ENCODE measurements at places on chromosomes 5 and 9.

DNA sequence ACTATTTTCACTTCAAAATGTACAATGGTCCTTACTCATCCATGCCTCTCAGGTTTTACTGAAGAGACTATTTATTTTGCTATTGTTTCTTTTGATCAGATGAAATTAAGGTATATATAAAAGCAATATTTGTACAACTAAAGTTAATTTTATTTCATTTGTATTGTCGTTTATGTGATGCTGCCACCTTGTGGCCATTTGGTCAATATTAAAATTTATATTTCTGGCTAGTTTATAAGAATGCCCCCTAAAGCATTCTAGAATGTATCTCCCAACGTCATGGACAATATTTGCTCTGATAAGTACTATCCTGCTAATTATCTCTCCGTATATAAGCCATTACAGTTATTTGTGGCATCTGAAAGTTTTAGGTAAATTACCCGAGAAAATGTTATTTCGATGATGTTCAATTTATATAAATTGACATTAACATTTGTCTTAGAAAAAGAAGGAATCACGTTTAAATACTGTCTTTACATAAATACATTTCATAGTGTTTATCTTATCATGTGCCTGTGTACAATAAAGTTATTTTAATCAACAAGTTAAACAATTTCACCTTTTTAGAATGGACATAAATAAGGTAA is 680.0 kb downstream of the TAF11L14 start:
- no peak for DNase-seq

GRCh38 chr9:4417578-4418325 is 72.5 kb upstream of the SLC1A1 start:
- DNase-seq, result no peak

DNA sequence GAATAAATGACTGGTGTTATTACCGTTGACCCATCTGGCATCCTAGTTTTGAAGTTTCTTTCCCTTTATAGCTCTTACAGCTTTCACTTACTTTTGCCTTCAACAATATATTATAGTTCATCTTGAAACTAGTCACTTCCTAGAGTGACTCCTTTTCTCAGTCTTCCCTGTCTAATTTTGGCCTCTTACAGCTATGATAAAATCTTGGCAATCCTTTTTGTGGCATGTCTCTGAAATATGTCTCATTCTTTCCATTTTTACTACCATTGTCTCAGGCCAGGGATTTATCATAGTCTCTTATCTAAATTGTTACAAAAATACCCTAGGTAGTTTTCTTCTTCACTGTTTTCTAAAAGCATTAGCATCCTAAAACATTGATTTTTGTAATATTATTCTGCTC is 621.3 kb upstream of the ZNF608 start:
- no peak for DNase-seq

DNA sequence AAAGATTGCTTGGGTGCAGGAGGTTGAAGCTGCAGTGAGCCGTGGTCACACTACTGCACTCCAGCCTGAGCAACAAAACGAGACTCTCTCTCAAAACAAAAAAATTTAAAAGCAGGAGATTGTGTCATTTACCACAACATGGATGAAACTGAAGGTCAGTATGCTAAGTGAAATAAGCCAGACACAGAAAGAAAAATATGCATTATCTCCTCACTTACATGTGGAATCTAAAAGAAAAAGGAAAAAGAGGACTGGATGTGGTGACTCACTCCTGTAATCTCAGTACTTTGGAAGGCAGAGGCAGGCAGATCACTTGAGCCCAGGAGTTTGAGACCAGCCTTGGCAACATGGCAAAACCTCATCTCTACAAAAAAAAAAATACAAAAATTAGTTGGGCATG is 146.8 kb upstream of the DAPK1 start:
- no peak for DNase-seq

- no peak for DNase-seq
Measured at GRCh38 chr5:103744159-103744558, 181.6 kb upstream of the NUDT12 start.

DNA sequence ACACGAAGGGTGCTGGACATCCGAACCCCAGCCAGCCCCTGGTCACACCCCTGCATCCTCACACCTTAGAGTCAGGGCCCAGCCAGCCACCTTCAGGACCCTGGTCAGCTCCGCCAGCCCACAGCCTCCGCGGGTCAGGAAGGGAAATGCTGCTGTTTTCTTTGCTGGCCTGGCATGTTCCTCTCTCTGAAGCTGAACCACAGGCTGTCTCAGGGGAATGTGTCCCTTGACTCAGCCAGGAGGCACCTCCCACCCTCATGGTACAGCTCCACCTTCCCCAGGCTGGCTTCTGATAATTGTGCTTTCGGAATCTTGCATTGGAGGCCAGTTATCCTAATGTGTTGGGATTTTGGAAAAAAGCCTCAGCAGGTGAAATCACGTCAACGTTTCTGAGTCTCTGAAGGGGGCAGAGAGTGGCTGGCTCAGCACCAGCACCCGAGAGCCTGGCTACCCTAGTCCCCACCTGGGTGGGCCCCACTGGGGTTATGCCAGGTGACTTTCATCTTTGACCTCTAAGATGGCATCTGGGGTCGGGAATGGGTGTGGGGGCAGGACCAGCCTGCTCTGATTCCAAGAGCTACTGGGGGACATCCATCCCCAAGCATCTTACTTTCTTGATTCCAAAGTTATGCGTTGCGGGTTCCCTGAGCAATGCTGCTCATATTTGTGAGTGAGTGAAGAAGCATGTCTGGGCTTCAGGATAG is 9.8 kb upstream of the OLFM1 start:
- DNase-seq, result no peak

DNA sequence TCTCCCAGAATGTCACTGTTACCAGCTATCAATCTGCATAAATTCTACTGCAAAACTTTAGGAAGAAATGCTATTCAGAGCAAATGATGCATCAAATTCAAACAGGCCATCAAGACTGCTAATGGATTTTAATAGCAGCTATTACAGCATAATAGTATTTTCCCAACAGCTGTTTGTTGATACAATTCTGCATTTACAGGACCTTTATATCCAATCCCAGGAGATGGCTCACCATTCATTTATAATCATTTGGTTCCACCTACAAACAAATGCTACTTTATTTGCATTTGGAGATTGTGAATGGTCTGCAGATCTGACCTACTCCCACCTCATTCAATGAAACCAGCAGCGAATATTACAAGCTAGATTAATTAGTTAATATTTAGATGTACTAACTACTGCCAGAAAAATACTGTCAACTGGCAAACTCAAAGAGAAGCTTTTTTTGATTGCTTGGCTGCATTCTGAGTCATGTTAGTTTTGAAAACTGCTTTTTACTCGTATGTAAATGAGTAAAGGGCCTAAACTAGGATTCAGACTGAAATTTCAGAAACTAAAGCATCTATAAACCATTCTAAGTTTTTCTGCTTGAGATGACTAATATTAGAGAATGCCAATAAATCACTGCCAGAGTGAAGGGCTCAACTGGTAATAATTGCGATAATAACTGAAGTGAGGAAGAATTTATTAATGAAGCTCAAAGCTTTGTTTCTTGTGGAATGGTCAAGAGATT is 7.1 kb upstream of the PCA3 start:
- no peak for DNase-seq

DNA sequence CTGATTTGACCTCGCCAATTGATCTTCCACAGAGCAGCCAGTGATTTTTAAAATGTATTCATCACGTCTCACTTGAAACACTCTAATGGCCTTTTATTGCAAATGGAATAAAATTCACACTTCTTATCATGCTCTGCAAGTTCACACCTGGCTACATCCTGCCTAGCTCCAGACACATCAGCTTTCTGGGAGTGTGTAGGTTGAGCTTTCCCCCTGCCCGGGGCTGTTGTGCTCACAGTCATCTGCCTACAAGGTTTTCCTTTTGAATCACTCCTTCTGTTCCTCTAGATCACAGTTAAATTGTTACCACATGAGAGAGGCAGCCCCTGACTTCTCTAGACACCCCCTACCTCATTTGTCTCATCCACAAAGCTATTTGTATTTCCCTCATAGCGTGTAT is 674.5 kb downstream of the PRELID2 start:
- DNase-seq, result no peak

DNA sequence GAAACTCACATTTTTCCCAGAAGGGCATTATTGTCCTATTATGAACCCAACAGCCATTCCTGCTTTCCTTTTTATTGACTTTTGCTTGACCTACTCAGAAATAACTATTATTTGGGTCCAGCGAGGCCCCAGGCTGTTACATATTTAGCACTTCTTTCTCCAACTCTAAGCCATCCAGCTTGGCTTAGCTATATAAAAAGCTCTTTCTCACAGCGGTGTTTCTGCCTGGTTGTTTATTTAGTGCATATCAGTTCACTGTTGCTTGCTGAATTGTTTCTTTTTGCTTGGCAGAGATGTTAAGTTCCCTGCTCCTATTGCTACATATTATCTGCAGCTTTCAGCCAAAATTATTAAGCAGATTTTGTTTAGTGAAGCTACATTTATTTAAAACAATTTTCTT is 1156.8 kb upstream of the SEMA6A start:
- no peak for DNase-seq

DNA sequence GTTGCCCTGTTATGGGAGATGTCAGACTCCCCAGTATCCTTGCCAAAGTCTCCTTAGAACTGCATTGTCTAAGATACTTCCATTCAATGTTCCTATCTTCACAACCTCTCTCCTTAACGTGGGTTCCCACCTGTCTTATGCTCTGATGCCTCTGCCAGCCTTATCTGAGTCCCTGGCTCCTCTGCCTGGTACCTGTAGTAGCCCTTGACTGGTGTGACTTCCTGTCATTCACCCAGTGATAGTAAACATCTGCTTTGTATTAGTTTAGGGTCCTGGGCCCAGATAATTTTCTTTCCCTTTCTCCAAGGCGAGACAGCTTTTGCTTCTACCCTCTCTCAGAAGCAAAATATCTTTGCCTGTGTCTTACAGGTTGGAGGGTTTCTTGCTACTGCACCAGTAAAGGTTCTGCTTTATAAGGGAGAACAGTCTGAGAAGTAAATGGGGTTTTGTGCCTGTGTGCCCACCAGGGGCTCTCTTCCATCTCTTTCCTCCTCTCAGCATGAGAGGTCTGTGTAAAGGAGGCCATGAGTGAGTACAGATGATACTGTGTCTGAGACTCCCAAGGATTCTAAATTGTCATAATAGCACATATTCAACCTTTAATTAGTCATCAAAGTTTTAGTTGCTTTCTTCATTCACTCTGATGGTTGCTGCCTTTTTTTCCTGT is 220.8 kb downstream of the PRR16 start:
- DNase-seq, result no peak

DNA sequence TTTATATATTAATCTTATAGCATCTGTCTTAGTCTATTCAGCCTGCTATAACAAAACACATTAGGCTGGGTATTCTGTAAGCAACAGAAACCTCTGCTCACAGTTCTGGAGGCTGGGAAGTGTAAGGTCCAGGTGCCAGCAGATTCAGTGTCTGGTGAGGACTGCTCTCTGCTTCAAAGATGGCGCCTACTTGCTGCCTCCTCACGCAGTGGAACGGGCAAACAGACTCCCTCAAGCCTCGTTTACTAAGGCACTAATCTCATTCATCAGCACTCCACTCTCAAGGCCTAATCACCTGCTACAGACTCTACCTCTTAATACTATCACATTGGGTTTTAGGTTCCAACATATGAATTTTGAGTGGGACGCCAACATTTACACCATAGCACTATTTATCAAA is 5.2 kb upstream of the TBC1D2 start:
- no peak for DNase-seq

GRCh38 chr9:137016436-137016835 is 11.6 kb downstream of the ABCA2 start:
- DNase-seq, result no peak

DNA sequence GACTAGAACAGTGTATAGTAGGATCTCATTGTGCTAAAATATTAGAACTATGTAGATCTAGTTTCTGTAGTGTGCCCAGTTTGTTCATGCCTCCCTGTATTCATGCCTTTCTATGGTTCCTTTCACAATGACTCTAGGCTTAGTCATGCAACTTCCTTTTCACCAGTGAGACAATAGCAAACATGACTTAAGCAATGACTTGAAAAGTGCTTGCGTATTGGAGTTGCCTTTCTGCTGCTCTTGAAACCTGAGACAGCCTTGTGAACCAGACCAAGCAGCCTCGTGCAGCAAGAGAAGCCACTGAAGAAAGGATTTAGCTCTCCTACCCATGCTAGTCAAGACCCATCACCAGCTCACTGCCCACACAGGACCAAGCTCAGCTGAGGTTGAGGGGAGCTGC is 294.5 kb upstream of the TAS2R1 start:
- DNase-seq, result no peak

GRCh38 chr5:154475591-154476353 is 2.3 kb downstream of the HAND1 start:
- DNase-seq, result no peak

DNA sequence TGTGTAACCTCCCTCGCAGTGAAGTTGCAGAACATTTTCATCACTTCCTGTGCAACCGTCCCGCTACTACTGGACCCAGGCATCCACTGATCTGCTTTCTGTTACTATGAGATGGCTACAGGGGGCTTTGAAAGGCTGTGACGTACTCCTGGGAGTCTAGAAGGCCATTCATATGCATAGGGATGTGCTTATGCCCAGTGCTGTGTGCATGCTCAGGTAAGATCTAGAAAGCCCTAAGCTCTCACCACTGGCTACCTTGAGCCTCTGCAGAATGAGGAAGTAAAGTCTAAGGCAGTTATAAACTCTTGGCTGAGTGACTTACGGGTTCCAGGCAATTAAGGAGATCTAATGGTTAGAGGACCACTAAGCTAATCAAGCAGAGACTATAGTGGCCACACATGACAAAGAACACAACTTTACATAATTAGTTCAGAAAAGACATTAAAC is 11.8 kb downstream of the HNRNPAB start:
- no peak for DNase-seq

Measured in posterior cingulate gyrus (tissue), 11 donors.